ENCODE measurements at places on chromosomes 1 and 21.
A peak's percentile ranks its signal among the peaks of the same experiment; 100 is the strongest.

DNA sequence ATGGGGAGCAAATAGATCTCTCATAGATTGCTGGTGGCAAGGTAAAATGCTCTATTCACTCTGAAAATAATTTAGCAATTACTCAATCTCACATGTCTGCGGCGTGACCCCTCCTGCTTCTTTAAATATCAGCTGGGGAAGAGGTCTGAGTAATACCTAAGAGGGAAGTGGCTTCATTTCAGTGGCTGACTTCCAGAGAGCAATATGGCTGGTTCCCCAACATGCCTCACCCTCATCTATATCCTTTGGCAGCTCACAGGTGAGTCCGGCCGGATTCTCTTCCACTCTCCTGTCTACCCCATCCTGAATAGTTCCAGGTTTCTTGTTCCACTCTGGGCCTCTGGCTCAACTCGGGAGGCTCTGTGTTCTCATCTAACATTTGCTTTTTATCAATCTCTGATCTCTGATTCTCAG, at the start of gene SLAMF7:
TSS of gene SLAMF7 (plus strand) at position 150 of the 414 bp plus-strand sequence. CDS start at position 205, 55 bp downstream.
- DNase-seq, result peak; percentile 43

DNA sequence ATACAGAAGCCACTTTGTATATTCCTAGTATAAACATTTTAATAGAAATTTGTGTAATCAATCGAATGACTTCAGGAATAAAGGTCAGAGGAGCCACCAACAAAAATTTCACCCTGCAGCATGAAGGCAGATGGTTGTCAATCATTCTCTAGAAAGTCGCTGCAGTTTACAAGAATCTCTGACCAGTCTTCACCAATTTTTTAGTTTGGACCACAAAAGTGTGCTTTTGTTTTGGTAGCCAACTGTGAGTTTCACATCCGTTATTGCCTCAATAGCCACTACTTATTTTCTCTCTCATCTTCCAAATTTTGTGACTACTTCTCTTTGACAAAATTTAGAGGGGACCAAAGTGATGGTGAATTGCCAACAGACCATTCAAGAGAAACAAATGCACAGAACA, 1155.6 kb downstream of the AMY1C start:
- DNase-seq, result no peak

GRCh38 chr1:22788254-22788661, 77.6 kb downstream of the EPHB2 start:
- DNase-seq, result no peak

DNA sequence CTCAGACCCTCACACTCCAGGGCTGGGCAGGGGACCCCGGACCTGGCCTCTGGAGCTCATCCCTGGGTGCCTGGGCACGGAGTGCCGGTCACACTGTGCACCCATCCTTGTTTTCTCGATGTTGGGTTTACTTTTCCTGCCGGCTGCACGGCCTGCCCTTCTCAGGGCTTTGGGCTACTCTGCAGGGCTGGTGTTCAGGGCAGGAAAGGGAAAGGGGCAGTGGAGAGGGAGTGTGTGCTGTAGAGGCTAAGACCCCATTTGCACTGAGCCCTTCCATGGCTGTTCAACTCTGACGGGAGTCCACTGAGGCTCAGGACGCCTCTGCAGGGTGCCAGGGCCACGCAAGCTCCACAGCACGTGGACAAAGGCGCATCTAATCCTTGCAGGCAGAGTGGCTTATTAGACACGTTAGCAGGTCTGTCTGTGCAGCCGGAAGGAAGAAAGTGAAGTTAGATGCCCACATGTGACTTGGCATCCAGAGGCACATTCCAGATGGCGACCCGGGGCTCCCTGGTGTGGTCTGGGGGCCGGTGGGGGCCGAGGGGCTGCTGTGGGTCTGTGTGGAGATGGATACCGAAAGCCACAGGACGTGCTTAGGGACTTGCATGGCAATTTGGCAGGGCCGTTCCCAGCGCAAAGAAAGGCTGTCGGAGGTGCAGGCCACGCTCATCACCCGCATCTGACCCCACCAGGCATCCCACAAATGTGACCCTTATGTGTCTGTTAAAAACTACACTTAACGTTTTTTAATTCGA, 33.6 kb downstream of the COL18A1 start:
- no peak for DNase-seq

GRCh38 chr1:15950302-15950701, 25.6 kb downstream of the ZBTB17 start:
- DNase-seq, result no peak

DNA sequence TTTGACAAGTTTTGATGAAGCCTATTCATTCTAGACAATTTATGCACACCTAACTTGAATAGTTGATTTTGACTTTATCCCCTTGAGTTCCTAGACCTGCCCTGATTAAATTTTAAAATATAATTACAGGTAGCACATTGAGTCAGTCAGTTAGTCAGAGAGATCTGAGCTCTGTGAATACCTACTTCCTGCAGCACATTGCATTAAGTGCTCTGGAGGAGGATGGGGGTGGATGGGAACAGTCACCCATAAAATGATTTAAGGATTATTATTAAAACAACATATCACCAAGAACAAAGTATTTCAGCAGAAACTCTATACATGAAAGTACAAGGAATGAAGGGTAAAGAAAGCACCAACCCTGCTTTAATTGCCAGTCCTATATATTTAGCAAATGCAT, 11.8 kb upstream of the RPF1 start:
- DNase-seq, result no peak

- DNase-seq, result no peak
Observed at GRCh38 chr1:51264451-51264850, 28.4 kb downstream of the RNF11 start.

- no peak for DNase-seq
Observed at GRCh38 chr1:152623203-152623844, 421 bp upstream of the LCE3A start.

- no peak for DNase-seq
Observed at GRCh38 chr1:32900371-32900955, 726 bp downstream of the TMEM54 start.
